Activated T-cell treated with anti-CD3 and anti-CD28 coated beads for 4 hours (primary cell): ENCODE measurements at places on chromosomes 3 and 15.

GRCh38 chr3:8524249-8524648 lies 22.6 kb downstream of the LMCD1 start:
- no peak for DNase-seq

GRCh38 chr3:4735243-4735642 lies 242.1 kb downstream of the ITPR1 start:
- DNase-seq = no peak

GRCh38 chr15:70343961-70344621 lies 246.4 kb upstream of the TLE3 start:
- DNase-seq = no peak

DNA sequence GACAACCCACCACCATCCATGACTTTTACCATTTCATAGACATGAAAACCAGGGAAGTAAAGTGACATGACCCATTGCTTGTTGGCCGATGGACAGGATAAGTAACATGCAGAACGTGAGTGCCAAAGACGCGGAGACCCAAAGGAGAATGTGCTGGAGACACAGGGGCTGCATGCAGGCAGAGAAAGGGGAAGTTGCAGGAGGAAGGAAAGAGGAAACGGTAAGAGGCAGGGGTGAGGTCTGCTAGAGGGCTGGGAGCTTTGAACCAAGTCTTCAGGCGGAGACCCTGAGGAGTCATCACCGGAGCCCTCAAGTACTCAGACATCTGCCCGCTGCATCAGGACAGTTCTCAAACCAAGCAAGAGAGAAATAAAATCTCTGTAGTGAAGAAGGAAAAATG lies 34.9 kb downstream of the MAGEF1 start:
- DNase-seq = no peak

DNA sequence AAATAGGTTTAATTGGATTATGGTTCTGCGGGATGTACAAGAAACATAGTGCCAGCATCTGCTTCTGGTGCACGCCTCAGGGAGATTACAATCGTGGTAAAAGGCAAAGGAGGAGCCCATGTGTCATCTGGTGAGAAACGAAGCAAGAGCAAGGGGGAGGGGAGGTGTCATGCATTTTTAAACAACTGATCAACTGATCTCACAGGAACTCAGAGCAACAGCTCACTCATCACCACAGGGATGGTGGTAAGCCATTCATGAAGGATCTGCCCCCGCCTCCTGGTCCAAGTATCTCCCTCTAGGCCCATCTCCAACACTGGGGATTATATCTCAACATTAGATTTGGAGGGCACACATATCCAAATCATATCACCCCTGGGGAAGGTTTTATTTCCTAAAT lies 42.1 kb upstream of the FGF7 start:
- no peak for DNase-seq

GRCh38 chr3:107367353-107367752 lies 9.9 kb upstream of the CCDC54 start:
- no peak for DNase-seq

- no peak for DNase-seq
Observed at GRCh38 chr3:122947738-122948137, 79.8 kb downstream of the SEMA5B start.

GRCh38 chr3:69809076-69809835 lies 70.0 kb downstream of the MITF start:
- no peak for DNase-seq

DNA sequence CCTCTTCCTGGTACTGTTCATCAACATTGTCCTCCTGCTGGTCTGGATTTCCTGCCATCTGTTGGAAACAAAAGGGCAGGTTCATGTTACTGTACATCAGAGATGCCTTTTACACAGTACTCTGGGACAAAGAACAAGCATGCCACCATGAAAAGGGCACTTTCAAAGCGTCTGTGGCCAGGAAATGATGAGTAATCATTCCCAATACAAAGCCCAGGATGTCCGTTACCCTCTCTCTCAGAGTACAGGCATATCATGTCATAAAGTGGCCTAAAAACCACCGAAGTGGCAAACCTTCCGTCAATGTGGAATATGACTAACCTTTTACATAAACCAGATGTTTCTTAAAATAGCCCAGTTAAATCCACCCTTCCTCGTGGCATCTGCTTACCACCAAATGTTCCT lies 71.2 kb downstream of the GOLIM4 start:
- DNase-seq = no peak

DNA sequence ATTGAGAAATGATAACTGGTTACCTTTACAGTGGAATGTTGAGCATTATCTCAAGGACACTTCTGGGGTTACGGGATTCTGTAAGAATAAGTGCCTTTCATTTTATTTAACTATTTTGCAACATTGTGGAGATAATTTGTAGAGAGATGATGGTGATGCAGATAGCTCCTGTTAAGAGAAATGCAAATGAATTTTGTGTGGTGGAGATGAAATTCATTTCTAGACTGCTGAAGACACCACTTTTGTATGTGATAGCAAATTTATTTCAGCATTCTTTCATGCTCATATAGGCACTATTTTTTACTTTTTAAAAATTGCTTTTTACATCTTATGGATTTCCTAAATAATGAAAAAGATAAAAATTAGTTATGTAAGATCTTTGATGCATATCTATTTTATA lies 463.3 kb upstream of the CBLB start:
- no peak for DNase-seq

DNA sequence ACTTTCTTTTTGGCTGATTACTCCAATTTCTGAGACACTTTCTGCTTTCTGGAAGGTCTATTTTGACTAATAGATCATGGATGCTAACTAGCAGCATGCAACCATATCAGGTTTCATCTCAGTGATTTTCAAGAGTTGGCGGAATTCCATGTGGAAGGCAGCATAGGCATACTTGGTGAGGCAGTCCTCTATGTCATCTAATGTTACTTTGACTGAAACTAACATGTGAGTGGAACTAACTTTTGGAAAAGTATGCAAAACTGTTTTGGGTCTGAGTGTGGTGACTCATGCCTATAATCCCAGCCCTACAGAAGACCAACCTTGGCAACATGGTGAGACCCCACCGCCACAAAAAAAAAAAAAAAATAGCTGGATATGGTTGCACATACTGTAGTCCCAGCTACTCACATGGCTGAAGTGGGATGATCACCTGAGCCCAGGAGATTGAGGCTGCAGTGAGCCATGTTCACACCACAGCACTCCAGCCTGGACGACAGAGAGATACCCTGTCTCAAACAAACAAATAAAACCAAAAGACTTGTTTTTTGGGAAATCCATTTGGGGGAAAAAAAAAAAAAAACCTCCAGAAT lies 1033.7 kb downstream of the ROBO1 start:
- DNase-seq = no peak

DNA sequence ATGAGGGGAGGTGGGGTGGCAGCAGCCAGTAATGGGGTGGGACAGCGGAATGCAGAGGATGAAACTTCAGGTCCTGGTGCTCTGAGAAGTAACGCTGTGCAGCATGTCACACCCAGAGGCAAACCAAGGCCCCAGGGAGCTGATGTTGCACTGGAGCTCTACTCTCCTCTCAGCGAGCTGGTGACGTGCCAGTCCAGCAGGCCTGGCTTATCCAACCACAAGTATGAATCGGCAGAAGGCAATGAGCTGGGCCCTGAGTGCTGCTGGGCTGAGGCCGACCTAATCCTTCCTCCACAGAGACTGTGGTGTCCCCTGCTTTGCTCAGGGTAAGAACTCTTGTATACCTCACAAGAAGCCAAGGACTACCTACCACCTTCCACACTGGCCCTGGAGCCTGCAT lies 30.5 kb downstream of the CD86 start:
- no peak for DNase-seq

- no peak for DNase-seq
Observed at GRCh38 chr3:3085782-3086181, 24.4 kb downstream of the IL5RA start.

DNA sequence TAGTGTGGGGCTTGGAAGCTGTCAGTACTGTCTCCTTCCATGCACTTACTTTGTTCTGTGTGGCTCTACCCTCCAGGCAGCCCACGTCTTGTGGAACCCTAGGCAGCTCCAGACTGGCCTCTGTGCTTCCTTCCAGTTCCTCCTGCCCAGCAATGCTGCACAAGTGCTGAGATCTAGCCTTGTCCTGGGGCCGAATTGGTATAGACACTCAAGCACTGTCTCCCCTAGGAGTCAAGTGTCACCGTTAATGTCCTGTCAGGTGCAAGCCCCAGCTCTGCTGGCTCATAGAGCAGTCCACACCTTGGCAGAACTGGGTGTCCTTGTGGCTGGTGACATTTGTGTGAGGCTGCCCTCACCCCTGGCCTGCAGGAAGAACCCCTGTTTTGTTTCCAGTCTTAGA lies 130.1 kb downstream of the EEFSEC start:
- DNase-seq = no peak
